ENCODE measurements at places on chromosomes 4 and X. TPM values are rescaled to one million over a fixed set of nuclear protein-coding genes. Genes with fewer than 3 reads are reported as not detected.

Gene WNK3
- 0.06 TPM for polyA plus RNA-seq

Gene MAGEE1
- 0.26 TPM for polyA plus RNA-seq

Gene BANK1
- polyA plus RNA-seq = 0.43 TPM

Gene AKAP14
- polyA plus RNA-seq = not detected

Gene OTC
- not detected for polyA plus RNA-seq

Gene TLR1
- 0.05 TPM for polyA plus RNA-seq

Gene RAB39B
- 0.26 TPM for polyA plus RNA-seq

Gene CFAP99
- polyA plus RNA-seq = not detected

Gene EGF
- polyA plus RNA-seq = 2.1 TPM

Gene SMARCAD1
- 18.2 TPM for polyA plus RNA-seq

Gene PDGFC
- polyA plus RNA-seq = 22.4 TPM

Gene CNGA1
- 0.04 TPM for polyA plus RNA-seq

Gene SEC31A
- 451 TPM for polyA plus RNA-seq

Gene PNMA6F
- polyA plus RNA-seq = not detected

- DNase-seq = no peak
Measured at GRCh38 chr4:15771216-15772058, 6.7 kb upstream of the CD38 start.

GRCh38 chr4:119508281-119508680 lies 120.3 kb downstream of the PDE5A start:
- DNase-seq = no peak

- DNase-seq = no peak
Measured at GRCh38 chr4:102574317-102574716, 73.2 kb downstream of the NFKB1 start.

DNA sequence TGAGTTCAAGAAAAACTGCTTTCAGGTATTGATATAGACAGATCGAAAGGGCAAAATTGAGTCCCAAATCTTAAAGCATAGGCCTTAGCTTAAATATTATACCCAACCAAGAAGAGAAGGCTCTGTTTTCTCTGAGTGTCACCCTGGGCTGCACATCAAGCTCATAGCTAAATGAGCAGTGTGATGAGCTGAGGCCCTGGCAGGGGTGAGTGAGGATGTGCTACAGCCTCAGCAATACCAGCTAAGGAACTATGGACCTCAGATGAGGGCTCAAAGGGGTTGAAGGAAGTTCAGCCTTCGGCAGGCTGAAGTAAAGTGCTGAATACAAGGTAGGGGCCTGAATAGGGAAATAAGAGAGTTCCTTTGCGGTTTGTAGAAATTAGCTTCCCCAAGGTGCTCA lies 79.3 kb downstream of the FAM114A1 start:
- no peak for DNase-seq

DNA sequence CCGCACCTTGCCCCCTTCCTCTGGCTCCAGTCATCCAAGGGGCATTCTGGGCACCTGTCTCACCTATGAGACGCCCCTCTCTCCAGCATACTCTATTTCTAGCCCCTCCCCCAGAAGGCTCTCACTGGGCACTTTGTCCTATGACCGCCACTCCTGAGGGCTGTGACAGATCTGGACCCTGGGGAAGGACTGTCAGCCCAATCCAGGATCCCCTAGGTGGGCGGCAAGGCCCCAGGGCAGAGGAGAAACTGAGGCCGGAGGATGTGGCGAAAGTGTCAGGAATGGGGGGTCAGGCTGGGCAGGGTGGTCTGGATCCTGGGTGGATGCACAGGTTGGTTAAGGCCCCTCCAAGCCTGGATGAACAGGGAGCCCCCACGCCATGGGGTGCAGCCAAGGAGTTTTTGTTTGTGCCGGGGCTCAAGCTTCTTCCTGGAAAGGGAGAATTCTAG lies 16.2 kb upstream of the NAT8L start:
- DNase-seq = no peak

DNA sequence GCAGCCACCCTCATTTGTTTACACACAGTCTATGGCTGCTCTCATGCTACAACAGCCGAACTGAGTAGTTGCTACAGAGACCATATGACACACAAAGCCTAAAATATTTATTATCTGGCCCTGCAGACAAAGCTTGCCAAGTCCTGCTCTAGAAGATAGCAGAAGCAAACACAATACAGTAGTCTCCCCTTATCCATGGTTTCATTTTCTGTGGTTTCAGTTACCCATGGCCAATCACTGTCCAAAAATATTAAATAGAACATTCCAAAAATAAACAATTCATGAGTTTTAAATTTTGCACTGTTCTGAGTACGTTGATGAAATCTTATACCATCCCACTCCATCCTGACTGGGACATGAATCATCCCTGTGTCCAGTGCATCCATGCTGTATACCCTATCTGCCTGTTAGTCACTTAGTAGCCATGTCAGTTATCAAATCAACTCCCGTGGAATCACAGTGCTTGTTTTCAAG lies 40.2 kb upstream of the ZNF81 start:
- DNase-seq = peak; percentile 9

DNA sequence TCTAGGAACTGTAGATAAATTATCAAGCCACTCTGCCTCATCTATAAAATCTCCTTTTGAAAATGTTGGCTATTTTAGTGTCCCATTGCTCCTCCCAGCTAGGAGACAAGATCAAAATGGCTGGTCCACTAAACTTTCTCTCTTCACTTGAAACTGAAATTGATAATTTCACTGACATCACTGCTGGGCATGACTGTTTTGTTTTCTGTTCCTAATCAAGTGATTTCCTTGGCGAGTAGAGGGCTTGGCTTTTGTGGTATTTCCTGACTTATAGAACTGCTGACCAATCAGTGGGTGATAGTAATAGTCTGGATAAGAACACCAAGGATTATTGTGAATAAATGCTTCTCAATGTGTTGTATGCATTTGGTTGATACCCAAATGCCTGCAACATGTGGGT lies 2152.9 kb downstream of the ARAP2 start:
- no peak for DNase-seq

DNA sequence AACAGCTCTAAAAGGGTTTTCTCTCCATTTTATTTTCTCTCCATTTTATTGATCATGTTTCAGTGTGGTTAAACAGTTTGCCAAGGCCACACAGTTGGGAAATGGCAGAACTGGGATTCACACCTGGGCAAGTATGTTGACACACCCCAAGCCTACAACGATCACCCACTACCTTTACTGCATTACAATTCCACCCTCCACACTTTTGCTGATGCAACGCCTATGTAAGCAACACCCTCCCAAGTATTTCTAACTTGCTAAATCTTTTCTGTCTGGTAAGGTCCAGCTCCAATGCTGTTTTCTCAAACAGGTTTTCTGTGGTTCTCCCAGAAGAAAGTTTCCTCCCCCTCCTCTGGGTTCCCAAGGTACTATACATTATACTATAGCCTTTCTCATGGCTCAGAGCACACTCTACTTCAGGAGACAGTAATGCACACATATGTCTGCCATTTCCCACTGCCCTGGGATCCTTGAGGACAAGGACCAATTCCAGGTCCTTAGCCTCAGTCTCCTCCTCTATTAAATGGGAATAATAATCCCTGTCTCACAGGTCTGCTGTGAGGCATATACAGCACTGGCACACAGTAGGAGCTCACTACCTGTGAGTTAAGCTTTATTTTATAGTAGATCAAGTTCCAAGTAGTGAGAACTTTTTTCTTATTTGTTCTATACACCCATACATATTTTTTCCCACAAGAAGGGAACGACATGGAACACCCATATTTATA lies 27.9 kb downstream of the IQSEC2 start:
- DNase-seq = no peak

DNA sequence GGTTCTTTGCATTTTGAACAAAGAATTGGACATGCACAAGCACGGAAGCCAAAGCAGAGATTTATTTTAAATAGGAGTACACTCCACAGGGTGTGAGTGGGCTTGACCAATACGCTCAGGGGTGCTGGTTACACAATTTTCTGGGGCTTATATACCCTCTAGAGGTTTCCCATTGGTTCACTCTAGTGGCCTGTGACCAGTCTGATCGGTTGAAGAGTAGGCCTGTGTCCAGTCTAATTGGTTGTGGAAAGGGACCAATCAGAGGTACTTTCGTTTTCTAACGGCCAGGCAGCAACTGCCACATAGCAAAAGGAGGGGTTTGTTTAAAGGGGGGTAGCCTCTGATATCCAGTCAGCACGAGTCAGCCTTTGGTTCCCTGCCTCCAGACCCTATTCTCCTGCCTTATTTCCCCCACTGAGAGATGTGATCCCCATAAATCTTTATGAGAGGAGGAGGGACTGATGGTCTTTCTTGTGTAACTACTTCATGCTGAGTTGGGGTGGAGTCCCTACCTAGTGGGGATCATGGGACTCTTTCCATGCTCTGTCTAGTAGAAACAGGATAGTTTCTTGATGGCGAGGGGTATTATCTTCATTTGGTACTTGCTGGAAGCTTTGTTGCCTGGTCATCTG lies 11.3 kb upstream of the AREG start:
- no peak for DNase-seq

- DNase-seq = no peak
Measured at GRCh38 chrX:70444326-70444945, at the start of gene DLG3. Gene DLG3, plus strand, starts transcription at chrX:70444835. Its CDS starts 367 bp downstream, at chrX:70445202.

DNA sequence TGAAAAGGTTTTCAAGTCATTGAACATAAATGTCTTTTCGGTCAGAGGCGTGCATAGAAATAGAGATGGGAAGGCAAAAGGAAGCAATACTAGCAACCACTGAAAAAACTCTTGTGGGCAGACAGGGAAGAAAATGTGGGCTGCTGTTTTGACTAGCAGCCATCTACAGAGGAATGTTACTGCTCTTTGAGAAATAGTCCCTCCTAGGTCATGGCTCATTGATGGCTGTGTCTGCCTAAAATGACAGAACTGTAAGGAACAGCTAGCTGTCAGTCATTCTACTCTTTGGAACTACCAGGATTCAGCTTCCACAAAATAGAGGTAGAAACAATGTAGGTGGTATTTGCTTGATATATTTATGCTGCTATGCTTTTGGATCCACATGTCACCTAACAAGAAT lies 26.9 kb upstream of the TMPRSS11B start:
- no peak for DNase-seq

DNA sequence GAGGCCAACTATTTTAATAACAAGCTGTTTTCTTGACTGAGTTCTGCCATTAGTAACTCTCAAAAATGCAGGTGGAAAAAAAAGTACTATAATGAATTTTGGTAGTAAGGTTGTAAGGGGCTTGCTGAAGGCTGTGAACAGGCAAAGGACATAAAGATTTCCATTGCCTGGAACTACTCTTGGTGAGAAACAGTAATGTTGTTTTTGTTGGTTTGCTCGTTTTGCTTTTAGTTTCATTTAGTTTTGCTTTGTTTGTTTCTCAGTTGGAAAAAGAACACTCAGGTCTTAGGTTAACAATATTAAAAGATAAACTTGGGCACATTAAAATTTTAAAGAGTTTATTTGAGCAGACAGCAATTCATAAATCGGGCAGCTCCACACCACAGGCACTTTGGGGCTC lies 824.5 kb upstream of the HTR2C start:
- DNase-seq = no peak

- no peak for DNase-seq
Measured at GRCh38 chr4:155011163-155011780, 197.2 kb upstream of the NPY2R start.

GRCh38 chr4:6128221-6128850 lies 72.0 kb downstream of the JAKMIP1 start:
- no peak for DNase-seq

GRCh38 chrX:77953302-77953701 lies 16.1 kb downstream of the PGAM4 start:
- no peak for DNase-seq

DNA sequence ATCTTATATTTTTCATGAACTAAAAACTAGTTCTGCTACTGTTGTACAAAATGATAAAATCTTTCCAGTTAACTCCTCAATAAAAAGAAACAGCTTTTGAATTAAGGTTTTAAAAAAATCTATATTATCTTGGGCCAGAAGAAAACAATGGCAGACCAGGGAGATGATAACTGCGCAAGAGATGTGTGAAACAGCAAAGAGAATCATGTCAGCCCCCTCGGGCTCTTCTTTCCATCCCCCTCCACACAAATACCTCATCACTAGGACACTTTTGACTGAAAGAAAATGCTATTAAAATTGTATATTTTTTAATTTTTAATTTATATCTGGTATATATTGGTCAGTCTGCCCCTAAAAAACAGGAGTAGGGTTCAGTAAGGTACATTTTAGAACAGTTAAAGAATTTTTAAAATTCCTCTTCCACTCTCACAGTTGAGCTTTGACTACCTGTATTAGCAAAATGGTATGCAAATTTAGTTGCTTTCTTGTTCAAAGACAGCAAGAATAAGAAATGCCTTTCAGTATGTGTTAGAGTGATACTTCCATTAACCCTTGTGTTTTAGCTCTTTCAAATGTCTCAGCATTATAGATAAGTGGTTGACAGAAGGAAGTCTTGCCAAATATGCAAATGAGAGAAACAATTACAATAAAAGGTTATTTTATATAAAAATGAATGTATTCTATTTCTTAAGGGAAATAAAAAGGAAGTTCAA lies 36.4 kb upstream of the LCORL start:
- no peak for DNase-seq

DNA sequence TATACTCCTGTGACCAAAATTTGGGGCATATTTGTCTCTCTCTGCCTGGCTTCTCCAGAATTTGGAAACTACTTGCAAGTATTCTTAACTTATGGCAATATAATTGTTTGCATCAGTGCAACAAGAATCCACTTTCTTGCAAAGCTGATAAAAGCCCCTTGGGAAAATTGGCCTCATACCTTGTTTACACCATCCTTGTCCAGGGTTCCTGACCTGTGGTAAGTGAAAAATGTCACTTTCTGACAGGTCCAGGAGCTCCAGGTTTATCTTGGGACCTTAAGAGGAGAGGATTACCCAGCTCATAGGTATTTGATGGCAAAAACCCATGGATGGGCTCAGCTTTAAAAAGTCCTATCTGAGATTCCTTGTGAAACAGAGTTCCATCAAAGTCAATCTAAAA lies 29.3 kb upstream of the CXCL13 start:
- no peak for DNase-seq

DNA sequence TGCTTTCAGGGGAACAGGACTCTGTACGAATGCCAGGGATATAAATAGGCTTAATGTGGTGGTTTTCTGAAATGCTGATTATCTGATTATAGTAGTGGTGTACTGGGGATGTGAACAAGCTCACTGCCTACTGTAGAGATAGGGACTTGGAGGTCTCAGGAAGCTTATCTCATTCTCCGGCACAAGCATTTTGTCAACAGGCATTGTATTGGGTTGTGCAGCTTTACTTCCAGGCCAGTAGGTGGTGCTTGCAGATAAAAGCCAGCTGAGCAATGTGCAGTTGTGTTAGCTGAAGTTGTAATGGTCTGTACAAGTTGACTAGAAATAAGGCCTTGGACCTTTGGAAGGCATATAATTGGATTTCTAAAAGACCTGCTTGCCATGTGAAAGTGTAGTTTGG lies 49.5 kb upstream of the TMLHE start:
- DNase-seq = no peak

DNA sequence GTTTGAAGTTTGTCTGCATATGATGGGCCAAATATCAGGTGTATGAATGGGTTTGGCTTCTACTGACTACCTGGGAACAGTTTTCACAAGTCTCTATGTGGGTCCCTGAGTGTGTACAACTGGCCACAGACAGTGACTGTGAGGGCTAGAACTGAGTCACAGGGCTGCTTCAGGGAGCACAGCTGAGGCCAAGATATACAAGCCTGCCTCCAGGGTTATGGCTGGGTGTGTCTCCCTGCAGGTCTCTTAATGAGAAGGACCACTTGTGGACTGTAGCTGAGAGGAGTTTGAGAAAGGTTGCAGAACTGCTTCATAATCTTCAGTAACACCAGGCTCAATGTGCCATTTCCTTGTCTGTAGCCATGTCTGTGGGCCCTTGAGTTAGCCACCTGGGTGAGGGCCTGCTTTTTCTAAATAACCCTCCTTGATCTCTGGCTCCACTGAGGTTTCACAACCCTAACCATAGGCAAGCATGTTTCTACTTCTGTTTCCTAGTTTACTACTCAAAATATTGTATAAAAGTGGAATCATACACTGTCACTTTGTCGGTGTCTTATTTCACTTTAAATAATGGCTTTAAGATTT lies 81.3 kb downstream of the ZNF732 start:
- DNase-seq = no peak

All from BJ (cell line).